ENCODE measurements at places on chromosomes 5 and 9.

DNA sequence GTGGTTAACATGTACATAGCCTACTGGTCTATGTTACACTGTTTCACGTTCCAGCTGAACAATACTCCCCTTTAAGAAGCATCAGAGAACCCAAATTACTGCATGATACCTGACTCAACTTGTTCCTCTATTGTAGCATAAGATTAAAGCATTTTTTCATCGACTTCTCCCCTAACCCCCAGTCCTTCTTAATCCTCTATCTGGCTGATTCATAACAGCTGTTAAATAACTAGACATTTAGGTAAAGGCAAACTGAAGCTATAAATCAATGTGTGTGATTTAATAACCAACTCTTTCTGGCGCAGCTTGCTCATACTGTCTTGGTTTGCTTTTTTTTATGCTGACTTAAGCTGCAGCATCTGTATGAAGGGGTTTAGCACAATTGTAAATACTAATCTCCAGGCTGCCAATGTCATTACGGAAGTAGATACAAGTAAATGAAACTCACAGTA, 94.2 kb upstream of the MTAP start:
- DNase-seq = no peak

- DNase-seq = no peak
Measured at GRCh38 chr5:139457241-139457640, 5.3 kb downstream of the ECSCR start.

DNA sequence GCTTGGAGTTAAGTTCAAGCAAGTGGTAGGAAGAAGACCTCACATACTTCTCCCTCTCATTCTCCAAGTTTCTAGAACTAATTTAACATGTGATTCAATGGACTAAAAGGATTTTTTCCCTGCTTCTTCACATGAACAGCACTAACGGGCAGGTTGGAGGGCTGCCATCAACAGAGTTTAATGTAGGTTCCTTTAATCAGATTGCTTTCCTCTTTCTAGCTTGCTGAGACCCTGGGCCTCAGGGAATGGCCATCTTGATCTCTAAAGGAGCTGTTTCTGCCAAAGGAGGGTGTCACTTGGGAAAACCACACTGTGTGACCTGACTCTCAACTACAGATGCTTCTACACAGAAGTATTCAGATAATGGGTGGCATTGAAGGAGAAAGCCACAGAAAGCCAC, 223.3 kb downstream of the PIK3R1 start:
- DNase-seq = no peak

GRCh38 chr5:172186114-172186695, 1.8 kb downstream of the STK10 start:
- no peak for DNase-seq

GRCh38 chr9:38208206-38208901, 139.3 kb upstream of the SHB start:
- DNase-seq = no peak

GRCh38 chr9:83032065-83032625, 30.8 kb downstream of the RASEF start:
- DNase-seq = no peak

DNA sequence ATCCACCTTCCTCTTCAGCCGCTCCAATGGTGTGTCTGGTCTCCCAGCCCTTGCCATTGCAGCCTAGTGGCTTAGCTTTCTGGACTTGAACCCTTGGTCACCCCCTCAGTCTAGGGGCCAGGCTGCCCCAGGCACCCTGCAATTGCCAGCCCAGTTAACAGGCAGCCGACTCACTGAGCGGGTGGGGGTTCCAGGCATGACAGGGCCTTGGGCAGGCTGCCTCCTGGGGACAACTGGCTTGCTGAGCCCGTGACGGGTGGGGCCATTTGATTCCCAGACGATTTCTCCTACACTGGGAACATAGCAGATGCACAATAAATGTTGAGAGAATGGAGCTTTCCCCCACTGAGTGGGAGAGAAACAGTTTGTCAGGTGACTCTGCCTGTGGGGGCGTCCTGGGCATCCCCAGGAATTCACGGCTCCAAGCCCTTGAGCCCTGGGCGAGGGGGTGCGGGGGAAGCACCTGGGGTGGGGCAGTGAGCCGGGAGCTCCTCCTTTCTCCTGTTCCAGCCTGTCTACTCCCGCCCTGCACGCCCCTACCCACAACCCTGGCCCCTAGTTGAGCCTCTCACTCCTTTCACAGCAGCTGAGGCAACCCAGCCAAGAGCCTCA, 12.6 kb upstream of the AQP7 start:
- DNase-seq = no peak

DNA sequence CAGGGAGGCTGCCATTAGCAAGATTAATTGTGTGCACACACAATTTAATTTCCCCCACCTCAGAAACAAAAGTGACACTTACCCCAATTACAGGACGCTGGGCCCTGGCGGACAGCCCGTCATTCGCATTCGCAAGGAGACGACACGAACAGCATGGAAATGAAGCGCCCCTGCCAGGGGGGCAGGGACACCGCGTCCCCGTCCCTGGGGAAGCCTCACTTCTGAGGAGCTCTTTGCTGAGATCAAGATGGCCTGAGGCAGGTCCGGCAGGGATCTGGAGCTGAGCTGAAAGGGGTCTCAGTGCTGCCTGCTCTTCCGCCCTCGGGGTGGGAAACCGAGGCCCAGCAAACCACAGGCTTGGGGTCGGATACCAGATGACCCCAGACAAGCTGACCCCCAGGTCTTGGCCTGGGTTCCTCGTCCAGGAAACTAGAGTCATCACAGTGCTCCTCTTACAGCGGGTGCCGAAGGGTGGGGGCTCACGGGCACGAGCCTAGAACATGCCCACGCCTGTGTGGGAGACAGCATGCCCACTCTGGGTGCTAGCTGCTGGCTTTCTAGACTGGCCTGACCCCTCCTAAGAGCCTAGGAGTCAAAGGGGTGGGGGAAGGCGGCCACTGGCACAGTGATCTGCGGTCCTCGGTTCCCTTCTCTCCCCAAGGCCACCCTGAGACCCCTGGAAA, 103.2 kb downstream of the VAV2 start:
- DNase-seq = no peak

GRCh38 chr9:89536145-89536574, 38.2 kb upstream of the SEMA4D start:
- DNase-seq = no peak

Measured in left ventricle myocardium inferior (tissue), 1 donor.